Hypothalamus (tissue), 51 donors: ENCODE measurements at places on chromosomes 13 and 19.

DNA sequence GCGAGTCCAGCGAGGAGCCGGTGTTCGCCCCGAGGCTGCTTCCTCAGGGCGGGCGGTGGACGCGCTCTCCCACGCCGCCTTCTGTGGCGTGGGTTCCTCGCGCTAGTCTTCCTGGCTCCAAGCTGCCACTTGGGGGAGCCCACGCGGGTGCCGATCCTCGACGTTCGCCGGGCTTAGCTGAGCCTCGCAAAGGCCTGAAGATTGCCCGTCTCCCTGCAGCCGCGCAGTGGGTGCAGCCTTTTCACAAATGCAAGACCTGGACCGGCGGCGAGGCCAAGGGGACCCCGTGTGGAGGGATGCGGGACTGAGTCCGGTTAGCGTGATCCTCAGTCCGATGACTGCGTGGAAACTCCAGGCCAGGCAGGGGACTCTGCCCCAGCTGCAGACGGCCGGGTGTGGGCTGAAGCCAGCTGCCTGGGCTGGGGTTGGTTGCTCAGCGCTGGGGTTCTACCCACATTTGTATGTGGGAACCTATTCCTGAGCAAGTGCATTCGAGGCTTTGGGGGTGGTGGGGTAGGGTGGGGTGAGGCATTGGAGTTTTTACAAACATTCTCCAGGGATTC lies 16.6 kb upstream of the LRP3 start:
- DNase-seq: no peak

DNA sequence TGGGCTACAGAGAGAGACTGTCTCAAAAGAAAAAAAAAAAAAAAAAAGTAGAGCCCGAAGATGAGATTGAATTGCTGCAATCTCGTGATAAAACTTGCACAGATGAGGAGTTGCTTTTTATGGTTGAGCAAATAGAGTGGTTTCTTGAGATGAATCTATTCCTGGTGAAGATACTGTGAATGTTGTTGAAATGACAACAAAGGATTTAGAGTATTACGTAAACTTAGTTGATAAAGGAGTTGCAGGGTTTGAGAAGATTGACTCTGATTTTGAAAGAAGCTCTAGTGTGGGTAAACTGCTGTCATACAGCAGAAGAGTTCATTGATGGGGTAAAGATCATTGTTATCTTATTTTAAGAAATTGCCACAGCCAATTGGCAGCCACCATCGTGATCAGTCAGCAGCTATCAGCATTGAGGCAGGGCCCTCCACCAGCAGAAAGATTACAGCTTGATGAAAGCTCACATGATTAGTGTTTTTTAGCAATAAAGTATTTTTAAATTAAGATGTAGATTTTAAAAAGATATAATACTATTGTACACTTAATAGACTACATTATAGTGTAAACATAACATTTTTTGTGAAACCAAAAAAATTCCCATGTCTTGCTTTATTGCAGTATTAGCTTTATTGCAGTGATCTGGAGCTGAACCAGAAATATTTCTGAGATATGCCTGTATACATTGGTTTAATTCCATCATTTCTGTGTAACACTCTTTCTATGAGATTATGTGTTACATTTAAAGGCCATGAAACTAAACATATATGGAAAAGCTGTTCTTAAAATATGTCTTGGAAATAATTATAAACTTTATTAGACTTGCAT lies 43.1 kb downstream of the ZMYM2 start:
- no peak for DNase-seq

DNA sequence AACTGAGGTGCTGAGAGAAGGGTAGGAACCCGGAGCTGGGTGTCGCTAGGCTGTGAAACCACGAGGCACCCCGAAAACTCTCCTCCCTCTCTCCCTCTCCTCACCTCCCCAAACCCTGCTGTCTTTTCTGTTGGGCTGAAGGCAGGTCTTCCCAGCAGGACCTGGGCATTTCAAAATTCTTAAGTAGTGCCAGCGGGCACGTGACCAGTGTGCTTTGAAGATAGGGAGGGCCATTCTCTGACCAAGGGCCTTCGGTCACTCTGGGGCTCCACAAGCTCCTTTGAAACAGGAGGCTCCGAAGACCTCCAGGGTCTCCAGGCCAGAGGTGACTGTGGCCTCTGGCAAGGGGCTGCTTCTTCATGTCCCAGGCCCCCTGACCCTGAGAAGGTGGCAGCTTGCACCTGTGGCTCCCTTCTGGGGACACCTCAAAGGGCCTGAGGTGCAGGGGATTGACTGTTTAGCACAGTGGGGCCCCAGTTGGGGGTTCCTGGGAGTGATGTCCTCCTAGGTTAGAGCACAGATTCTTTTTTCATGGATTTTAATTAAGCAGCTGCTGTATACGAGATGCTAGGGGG lies 48.3 kb downstream of the DNM2 start:
- no peak for DNase-seq

DNA sequence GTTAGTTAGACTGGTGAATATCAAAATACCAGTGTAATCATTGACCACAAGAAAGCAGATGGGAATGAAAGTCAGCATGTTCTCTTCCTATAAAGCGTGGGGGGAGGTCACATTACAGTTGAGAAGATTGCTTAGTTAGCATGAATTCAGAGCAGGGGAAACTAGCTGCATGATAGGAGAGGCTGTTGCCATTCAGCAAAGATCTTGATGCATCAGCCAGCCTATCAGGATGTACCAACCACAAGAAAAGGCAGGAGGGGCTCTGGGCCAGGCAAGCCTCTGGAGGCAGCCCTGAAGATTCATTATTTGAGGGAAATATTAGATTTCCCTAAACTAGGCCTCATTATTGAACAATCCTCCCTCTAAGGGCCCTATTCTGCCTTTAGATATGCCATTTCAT lies 5.0 kb upstream of the MTMR6 start:
- DNase-seq: no peak

- no peak for DNase-seq
Observed at GRCh38 chr19:44803442-44804428, 5.2 kb upstream of the BCAM start.
